ENCODE measurements at places on chromosomes 5 and 9.

DNA sequence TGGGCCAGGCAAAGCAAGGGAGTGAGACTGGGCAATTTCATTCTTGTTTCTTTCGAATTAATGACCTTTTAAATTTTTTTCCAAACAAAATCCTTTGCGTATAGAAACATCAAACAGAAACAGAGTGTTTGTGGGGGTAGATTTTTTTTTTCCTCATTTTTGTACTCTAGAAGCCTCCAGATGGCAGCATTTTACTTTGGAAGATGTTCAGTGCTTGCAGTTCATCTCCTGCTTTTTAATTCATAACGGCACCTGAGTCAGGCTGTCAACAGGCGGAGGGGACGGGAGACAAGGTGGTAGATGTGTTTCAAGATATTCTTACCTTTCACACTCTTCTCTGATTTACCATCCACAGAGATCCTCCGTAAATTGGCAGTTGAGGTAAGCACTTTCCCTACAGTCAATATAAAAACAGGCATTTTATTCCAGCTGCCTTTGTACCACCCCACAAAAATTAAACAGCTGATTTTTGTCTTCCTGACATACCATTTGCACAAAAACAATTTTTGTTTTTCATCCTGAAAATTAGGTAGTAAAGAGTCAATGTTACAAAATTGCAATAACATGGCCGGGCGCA lies 99.5 kb upstream of the FBXL17 start:
- DNase-seq: no peak

GRCh38 chr9:128114326-128115186 lies 13.0 kb downstream of the PTGES2 start:
- no peak for DNase-seq

DNA sequence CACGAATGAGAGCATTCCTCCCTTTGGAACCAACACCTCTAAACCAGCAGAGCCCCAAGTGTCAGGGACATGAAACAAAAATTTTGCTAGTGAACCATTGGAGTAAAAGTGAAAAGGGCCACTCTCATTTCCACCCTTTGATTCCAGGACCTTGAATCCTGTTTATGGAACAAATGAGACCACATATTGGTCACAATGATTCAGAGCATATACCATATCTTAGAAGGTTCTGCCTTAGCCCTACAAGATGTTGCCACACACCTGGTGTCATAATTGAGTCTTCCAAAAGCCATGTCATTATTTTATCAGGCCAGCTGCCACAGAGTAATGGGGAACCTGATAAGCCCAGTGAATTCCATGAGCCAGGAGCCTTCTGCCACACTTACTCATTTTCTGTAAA lies 66.3 kb upstream of the ZBTB43 start:
- no peak for DNase-seq

GRCh38 chr9:15221746-15222145 lies 85.3 kb downstream of the TTC39B start:
- DNase-seq: no peak

- DNase-seq: peak; percentile 56
Observed at GRCh38 chr9:95167998-95168397, 149.5 kb downstream of the FANCC start.

- no peak for DNase-seq
Observed at GRCh38 chr5:73950441-73950873, 324.5 kb downstream of the ARHGEF28 start.

DNA sequence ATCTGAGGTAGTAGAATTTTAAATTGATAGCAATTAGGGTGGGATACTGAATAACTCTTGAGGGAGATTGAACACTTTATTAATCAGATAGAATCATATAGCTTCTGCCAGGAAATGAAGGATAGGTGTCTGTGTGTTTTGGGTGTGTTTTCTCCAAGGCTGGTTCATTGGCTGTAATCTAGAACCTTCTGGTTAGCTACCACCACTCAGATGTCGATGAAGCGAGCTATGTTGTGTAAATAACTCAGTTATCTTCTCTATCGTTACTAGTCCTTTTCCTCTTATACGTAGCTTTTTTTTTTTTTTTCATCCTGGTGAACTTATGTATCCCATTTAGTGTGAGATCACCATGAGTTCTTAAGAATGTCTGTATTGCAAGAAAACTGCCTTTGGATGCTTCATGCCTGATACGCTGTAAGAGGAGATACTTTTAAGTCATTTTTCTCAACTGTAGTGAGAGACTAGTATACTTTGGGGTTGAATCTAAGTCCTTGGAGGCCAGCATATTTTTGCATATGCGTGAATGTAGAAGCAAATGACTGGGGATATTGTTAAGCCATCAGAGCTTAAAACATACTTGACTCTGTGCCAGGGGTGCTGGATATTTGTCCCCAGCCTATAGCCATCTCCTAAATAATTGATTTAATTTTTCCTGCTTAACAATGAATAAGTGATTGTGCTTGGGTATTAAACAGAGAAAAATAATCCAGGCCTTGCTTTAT lies 2.1 kb downstream of the TNFAIP8 start:
- DNase-seq: no peak

GRCh38 chr9:129850821-129851550 lies 15.7 kb downstream of the USP20 start:
- DNase-seq: no peak

GRCh38 chr5:176658817-176659511 lies 11.7 kb downstream of the TSPAN17 start:
- DNase-seq: no peak

DNA sequence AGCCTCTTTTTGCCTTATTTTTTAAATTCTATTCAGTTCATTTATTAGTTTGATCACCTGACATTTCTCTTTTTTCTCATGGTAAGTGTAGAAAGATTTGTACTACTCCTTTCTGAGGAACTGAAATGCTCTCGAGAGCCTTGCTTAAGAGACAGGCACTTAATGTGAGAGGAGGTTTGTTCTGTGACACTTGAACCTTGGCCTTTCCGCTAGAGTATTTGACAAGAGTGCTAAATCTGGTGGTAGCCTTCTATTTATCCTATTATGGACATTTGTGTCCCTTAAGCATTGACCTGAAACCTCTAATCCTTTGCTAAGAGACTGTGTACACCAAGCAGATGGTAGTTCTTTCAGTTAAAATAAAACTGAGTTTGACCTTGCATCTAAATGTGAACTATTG lies 805.0 kb upstream of the PTPRD start:
- DNase-seq: no peak

GRCh38 chr9:69971643-69972449 lies 71.8 kb upstream of the MAMDC2 start:
- DNase-seq: no peak

GRCh38 chr5:133729800-133730199 lies 117.5 kb upstream of the FSTL4 start:
- DNase-seq: no peak

DNA sequence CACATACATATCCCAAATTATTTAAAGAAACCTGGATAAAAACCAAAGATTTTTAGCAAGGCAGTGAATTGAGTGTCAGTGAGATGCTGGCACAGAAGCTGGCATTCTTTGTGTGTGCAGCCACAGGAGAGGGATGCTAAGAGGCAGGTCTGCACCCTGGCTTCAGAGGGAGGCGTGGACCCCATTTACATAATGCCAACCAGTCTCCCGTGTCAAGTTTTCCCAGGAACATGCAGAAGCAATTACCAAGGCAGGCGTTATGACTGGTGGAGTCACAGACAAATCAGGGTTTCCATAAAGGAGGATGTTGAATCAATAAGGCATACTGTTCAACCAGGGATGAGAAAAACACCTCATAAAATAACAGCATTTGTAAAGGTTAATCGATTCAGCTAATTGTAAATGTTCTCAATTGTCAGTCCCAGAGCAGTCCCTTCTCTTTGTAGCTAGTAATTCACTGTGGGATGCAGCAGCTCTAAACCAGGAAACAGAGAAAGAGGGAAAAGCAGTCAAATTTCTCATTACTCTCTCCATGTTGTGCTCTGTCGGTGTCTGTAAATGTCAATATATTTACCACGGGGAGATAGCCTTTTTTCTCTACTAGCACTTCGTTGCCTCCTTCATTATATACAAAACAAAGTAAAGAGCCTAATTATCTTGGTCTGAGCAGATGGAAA lies 452.4 kb upstream of the GRAMD2B start:
- DNase-seq: no peak

DNA sequence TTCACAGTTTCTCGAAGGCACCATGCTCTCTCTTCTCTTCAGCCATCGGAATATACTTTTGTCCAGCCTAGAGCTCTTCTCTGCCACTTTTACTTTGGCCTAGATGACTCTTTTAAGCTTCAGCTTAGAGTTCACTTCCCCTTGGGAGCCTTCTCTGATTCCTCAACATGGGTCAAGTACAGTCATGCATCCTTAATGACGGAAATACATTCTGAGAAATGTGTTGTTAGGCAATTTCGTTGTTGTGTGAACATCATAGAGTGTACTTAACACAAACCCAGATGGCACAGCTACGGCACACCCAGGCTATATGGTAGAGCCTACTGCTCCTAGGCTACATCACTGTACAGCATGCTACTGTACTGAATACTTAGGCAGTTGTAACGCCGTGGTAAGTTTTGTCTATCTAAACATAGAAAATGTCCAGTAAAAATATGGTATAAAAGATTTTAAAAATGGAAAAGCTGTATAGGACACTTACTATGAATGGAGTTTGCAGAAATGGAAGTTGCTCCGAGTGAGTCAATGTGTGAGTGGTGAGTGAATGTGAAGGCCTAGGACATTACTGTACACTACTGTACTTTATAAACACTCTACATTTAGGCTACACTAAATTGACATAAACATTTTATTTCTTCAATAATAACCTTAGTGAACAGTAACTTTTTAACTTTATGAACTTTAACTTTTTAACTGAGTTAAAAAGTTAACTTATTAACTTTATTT lies 15.1 kb upstream of the TNFSF15 start:
- no peak for DNase-seq

GRCh38 chr5:54384356-54384933 lies 71.1 kb upstream of the HSPB3 start:
- no peak for DNase-seq

DNA sequence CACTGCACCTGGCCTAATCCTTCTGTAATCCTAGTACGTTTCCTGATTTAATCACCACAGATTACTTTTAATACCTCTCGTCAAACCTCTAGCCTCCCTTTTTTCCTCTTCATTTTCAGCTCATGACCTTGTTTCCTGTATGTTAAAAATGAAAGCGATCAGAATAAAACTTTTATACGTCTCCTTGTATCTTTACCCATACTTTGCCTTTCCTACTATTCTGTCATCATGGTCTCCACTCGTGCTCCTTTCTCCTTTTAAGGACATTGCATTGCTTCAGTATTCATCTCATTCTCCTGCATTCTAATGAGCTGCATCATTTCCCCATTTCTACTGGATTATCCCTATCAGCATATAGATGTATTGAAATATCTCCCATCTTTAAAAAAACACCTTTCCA lies 8.5 kb downstream of the CDC42SE2 start:
- no peak for DNase-seq

- no peak for DNase-seq
Observed at GRCh38 chr9:32573821-32574220, 862 bp upstream of the NDUFB6 start.

- DNase-seq: no peak
Observed at GRCh38 chr5:107320376-107320775, 350.4 kb downstream of the EFNA5 start.

- no peak for DNase-seq
Observed at GRCh38 chr5:139806111-139806510, 10.5 kb downstream of the PSD2 start.

- no peak for DNase-seq
Observed at GRCh38 chr5:131634666-131634995, 398 bp downstream of the RAPGEF6 start.

- DNase-seq: no peak
Observed at GRCh38 chr5:24444414-24444813, 200.4 kb downstream of the CDH10 start.

GRCh38 chr5:77935506-77936364 lies 159.6 kb upstream of the TBCA start:
- no peak for DNase-seq

DNA sequence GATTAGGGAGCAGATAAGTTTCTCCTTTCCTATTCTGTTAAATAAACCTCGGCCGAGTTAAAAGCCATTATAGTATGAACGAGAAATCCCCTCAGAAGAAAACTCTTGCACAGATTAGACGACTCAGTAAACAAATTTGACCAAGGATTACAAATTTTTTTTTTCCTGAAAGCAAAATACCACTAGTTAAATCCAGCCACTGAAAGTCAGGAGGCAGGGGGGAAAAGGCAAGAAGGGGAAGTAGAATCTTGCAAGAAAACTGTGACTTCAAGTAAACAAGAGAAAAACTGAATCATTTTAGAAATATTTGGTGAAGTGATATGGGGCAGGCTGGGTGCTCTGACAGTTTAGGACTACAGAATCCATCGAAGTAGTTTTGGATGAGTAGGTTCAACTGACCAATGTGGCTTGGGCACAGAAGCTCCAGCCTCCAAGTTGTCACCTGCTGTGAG lies 251.0 kb downstream of the DENND1A start:
- DNase-seq: no peak

DNA sequence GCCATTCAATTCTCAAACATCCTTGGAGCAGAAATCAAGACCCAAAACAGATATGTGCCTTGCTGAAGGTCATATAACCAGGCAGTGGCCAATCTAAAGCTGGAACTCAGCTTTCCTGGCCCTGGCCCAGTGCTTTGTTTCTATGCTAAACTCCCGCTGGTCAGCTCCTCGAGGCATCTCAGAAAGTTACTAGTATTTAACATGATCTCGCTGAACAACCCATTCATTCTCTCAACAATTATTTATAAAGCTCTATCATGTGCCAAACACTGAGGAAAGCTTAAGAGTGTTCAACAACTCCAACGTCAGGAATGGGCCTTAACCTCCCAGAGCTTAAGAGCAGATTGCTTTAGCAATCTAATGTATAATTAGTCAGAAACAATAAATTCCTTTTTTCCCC lies 54.0 kb downstream of the FOXD1 start:
- DNase-seq: no peak

DNA sequence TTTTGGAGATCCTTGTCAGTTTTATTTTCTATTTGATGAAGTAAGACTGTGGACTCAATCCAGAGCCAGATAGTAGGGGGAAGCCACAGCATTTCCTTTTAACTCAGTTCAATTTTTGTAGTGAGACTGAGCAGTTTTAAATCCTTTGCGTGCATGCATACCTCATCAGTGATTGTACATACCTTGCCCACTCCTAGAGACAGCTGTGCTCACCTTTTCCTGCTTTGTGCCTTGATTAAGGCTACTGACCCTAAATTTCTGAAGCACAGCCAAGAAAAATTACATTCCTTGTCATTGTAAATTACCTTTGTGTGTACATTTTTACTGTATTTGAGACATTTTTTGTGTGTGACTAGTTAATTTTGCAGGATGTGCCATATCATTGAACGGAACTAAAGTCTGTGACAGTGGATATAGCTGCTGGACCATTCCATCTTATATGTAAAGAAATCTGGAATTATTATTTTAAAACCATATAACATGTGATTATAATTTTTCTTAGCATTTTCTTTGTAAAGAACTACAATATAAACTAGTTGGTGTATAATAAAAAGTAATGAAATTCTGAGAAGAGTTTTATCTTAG lies 17.8 kb downstream of the DIMT1 start:
- no peak for DNase-seq

- no peak for DNase-seq
Observed at GRCh38 chr5:120304663-120305062, 159.4 kb upstream of the PRR16 start.

All from stimulated activated CD4-positive, alpha-beta T cell treated with anti-CD3 and anti-CD28 coated beads, Interleukin-12 subunit alpha, Interleukin-12 subunit beta, amount 100 ng/mL, for 24 hours (primary cell).